ENCODE measurements at places on chromosomes 3 and 15.

DNA sequence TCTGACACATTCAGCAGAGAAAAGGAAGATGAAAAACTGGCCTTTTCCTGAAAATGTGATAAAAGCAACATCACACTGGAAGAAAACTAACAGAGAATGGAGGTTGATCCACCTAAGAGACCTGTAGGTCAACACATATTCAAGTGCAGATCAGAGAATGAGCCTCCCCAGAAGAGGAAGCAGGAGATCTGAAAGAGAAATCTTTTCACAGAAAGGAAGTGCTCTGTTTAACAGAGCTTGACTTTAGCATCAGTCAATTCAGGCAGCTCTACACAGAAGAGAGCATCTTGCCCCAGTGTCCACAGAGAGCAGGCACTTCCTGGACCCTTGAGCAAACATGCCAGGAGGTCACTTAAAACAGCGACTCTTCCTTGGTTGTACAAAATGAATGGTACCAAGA is 655.4 kb upstream of the GBE1 start:
- DNase-seq = no peak

- DNase-seq = no peak
Measured at GRCh38 chr3:134075846-134076245, 46.1 kb upstream of the SLCO2A1 start.

GRCh38 chr15:58148633-58149445 is 10.7 kb downstream of the AQP9 start:
- no peak for DNase-seq

- DNase-seq = no peak
Measured at GRCh38 chr15:87416591-87417257, 839.8 kb downstream of the NTRK3 start.

DNA sequence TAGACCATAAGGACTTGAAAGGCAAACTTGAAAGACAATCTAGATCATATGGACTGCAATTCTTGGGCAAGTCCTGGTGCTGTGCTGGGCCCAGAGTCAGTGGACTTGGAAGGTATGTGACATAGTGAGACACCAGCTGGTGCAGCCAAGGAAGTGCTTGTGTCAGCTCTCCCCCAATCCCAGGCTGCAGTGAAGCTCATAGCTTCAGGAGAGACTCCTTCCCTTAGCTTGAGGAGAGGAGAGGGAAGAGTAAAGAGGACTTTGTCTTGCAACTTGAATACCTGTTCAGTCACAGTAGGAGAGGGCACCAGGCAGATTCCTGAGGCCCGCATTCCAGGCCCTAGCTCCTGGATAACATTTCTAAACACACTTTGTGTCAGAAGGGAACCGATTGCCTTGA is 127.4 kb upstream of the ZPLD1 start:
- no peak for DNase-seq

DNA sequence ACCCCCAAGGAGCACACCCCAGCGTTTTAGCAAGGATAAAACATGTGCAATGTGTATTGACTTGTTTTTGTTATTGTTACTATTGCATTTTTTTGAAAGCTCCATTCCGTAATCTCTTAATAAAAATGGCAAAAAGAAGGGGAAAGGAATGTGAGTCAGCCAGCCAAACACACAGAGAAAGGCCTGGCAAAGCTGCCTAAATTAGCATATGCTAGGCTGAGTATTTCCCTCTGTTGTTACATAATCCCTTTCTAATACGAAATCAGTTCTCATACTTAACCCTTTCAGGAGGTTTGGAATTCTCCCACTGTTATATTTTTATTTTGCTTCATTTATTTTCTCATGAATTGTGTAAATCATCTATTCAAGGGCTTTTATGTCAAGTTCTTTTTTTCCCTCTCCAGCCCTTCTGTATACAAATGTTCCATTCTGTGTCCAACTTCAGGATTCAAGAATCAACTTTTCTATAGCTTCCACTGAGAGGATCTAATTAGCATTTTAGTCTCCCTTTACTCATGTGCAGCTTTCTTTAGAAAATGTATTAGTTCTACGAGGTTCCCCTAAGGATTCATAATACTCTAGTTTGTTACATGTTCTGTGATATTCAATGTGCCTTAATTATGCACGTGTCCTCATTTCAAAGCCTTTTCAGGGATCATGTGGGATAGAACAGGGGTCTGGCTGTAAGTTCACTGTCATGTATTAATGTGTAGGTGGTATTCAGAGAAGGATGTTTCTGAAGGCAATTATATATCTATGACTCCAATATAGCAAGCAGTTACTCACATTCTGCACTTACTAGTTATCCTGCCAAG is 9.2 kb downstream of the CADM2 start:
- DNase-seq = peak; percentile 75

DNA sequence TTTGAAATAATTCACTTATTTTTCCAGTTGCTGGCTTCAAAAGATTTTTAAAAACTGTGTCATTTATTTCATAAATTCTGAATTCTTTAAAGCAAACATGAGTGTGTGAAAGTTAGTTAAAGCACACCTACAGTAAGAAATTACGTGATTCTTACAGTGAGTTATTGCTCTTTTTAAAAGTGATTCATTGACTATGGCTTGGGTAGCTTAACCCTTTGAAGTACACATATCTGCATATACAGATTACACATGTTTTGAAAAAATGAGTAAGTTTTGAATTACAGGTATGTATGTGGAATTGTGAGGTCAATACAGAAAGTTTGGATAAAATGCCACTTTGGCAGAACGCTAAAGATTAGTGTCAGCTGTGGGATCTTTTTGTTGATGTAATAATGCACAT is 64.5 kb upstream of the MBNL1 start:
- no peak for DNase-seq

DNA sequence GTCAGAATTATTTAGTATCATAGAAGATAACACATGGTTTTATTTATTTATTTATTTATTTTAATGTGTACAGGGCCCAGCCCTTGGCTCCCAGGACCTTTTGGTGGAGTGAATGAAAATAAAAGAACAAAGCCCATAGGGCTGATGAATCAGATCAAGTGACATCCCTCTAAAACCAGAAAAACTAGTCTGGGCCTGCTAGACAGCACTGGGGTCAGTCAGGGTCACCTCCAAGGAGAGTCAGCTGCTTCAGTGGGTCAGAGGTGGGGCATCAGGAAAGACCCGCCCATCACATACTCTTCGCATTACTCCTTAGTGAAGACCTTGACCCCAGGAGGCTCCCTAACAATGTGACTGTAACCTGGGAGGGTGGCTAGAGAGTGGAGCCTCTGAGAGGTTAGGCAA is 12.8 kb downstream of the PPCDC start:
- DNase-seq = no peak
